Retina (tissue), 1 donor: ENCODE measurements at places on chromosomes 3 and 15.
A peak's percentile ranks its signal among the peaks of the same experiment; 100 is the strongest.

DNA sequence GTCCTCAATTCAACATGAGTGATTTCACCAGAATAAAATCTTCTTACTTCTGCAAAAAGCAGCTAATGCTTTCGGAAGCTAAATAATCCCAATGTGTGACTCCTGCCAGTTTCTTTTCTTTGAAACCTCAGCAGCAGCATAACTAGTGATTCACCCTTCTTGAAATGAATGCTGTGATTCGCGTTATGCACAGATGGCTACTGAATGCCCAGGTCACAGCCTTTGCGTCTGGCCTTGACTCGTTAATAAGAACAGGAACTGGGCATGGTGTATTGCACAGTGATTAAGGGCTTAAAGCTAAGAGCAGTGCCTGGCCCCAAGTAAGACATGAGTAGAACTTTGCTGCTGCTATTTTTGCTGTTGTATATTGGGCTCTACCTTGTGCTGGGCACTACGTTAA, 19.0 kb downstream of the CGNL1 start:
- DNase-seq = no peak

GRCh38 chr3:149395107-149396089, 17.9 kb upstream of the TM4SF1 start:
- no peak for DNase-seq

DNA sequence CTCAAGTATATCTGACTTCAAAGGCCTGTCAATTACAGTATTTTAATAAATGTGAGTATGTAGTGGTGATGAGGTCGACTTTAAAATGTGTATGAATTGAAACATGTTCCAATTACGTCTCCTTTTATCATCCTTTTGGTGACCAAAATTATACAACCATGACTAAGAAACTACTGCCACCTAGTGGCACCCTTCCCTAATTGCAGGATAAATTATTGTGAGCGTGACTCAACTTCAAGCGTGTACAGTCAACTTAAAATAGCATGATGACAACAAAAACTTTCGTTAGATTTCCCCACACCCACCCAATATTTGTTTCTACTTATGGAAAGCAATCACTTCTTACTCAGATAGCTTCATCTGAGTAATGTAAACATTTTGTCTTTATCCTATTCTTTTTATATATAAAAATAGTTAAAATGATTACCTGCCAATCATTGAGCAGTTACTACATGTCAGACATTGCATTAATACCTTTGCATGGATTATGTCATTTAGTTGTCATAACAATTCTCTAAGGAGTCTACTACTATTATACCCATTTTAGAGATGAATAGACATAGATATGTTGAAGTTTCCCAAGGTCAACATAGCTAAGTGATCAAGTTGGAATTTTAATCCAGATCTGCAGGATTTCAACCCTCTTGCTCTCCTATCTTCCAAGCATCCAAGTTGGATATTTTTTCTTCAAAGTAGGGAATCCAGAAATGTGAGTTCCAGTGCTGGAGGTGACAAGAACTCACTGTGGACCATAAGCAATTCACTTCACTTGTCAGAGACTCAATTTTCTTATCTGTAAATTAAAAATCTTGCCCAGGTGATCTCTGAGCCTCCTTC, 106.0 kb downstream of the MEX3B start:
- DNase-seq = no peak

DNA sequence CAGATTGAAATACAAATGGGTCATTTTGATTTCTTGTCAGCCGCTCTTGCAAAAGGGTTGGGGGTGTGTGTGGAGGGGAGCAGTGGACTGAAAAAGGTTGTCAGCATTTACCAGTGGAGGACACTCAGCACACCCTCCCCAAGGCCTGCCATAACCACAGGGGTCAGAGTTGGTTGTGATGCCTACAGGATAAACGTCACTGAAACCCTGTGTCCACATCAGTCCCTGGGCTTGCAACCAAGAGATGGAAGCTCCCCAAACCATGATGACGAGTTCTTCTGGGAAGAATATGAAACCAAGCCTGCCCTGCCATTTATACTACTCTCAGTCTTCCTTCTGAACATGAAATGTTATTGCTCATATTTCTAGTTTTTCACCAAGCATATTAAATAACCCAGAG, 54.0 kb upstream of the UMPS start:
- DNase-seq = no peak

- DNase-seq = peak; percentile 51
These were observed 25.8 kb upstream of the ANXA2 start for GRCh38 chr15:60423537-60423936.

DNA sequence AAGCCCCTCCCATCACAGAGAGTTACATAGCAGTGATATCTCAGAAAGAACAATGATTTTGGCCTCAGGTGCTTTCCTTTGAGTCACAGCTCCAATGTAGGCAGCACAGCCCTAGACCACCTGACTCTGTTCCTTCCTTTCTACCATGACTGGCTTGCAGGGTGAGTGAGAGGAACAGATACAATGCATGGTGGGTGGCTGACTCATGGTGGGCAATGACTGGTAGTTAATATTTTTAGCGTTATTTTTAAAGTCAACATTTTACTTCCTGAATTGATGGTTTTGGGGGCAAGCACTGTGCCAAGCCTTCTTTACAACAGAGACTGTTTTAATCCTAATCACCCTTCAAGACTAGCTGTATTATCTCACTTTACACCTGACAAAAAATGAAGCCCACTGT, 32.8 kb upstream of the ST3GAL6 start:
- DNase-seq = no peak
